D341Med (cell line): ENCODE measurements at places on chromosomes 2 and 18.

- DNase-seq: peak; percentile 85
Observed at GRCh38 chr18:57881818-57882413, 78.8 kb upstream of the ATP8B1 start.

DNA sequence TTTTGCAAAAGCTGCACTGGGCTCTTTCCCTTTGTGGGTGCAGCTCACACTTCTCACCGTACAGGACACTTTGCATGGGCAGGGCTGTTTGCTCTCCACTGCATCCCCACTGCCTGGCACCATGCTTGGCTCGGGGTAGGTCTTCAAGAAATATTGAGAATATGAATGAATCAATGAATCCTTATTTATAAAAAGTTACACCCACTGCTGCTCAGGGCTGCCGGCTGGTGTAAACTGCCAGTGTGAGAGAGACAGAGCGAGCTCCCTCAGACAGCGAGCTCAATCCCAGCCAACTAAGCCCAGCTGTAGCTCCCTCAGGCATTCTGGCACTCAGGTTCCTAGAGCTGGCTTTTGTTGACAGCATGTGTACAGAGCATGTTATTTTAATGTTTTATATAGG lies 3.4 kb downstream of the TMEM185B start:
- DNase-seq: peak; percentile 1

GRCh38 chr2:135144343-135144742 lies 92.3 kb downstream of the RAB3GAP1 start:
- DNase-seq: no peak

- DNase-seq: no peak
Observed at GRCh38 chr18:79217979-79218604, 148.9 kb downstream of the ATP9B start.

DNA sequence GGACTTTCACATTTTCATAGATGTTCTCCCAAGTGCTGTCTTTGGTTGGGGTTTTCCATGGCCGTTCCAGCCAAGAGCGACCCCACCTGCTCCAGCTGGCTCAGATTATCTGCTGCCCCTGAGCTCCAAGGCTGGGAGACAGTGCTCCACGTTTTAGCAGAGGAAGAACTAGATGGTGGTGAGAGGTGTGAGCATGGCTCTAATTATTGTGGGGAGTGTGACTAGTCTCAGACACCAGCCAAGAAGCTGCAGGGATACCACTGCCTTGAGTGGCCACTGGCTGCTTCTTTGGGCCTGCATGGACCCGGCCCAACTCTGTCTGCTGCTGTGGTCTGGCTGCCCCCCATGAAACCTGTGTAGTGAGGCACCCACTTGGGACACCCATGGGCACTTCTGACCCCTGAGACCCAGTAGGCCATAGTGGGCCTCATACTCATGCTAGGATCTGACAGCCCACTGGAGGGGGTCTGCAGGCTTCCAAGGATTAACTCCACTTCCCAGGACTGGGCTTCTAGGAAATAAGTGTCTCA lies 2.8 kb upstream of the NCL start:
- DNase-seq: no peak

DNA sequence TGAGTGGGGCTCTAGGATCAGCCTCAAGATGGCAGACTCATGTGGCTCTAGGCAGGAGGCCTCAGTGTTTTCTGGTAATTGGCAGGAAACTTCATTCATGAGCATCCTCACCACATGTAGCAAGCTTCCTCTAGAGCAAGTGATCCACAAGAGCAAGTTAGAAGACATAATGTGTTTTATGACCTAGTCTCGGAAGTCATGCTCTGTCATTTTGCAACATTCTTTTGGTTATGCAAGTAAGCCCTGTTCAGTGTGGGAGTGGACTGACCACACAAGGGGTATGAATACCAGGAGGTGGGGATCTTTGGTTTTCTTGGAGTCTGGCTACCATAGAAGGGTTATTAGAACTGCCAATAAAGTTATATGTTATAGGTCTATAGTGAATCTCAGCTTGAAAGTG lies 66.8 kb upstream of the STK39 start:
- no peak for DNase-seq

DNA sequence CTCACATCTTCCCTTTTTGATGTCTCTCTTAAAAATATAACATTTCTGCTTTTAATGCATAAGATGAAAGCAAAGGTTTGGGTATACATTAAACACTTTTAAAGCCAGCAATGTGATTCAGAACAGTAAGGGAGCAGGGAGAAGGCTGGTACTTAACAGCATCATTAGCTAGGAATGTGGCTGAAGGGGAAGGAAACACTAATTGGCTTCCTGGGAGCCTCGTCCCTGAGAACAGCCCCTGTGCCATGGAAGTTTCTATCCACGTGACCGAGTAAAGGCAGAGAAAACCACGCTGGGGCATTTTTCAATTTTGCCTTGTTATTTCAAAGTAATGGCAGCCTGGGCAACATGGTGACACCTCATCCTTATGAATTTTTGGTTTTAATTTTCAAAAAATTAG lies 109.2 kb upstream of the GPC1 start:
- DNase-seq: no peak

- peak; percentile 33 for DNase-seq
Observed at GRCh38 chr2:196066291-196067087, 2.1 kb downstream of the DNAH7 start.

GRCh38 chr2:129118296-129118695 lies 799.6 kb upstream of the HS6ST1 start:
- DNase-seq: no peak

DNA sequence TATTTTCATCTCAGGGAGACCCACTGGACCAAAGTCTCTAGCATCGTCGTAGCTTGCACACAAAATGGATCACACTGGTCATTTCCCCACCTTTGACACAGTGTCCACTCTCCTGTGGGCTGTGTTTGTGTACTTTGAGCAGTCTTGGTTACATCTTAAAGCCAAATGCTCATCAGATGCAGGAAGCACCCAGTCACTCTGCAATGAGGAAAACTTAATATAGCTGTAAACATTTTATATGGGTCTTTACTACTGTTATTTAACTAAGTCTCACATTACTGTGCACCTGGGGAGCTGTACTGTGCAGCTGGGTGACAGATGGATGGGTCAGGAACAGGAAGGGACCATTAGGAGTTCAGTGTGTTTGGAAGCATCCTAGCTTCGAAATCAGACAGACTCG lies 109.0 kb upstream of the CXCR4 start:
- no peak for DNase-seq

DNA sequence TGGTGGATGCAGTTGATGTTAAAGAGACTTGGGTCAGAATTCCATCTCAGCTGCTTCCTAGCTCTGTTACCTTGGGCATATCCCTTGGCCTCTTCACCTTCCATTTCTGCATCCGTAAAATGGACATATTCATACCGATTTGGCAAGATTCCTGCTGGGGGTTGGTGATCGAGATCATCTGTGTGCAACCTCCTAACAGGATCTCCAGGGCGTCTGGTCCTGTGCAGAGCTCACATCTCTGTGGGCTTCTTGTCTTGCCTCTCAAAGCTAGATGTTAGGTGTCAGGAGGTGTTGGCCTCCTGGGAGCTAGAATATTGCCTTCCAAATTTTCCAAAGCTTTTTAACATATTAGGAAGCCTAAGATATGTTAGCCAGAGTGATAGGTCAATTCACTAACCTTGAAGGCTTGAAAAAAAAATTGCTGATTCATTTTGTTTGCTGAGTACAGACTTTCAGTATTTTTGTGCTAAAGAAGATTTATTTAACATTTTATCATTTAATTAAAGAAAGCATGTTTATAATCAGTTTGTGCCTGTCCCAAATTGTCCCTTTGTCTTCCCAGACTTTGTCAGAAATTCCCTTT lies 69.7 kb upstream of the ZNF516 start:
- no peak for DNase-seq

DNA sequence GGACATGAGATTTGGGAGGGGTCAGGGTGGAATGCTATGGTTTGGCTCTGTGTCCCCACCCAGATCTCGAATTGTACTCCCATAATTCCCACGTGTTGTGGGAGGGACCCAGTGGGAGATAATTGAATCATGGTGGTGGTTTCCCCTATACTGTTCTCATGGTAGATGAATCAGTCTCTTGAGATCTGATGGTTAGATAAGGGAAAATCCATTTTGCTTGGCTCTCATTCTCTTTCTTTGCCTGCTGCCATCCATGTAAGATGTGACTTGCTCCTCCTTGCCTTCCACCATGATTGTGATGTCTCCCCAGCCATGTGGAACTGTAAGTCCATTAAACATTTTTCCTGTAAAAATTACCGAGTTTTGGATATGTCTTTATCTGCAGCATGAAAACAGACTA lies 80.9 kb upstream of the GALNT5 start:
- no peak for DNase-seq

- no peak for DNase-seq
Observed at GRCh38 chr2:131132729-131133128, 27.6 kb downstream of the PLEKHB2 start.

- peak; percentile 8 for DNase-seq
Observed at GRCh38 chr2:240401781-240402551, 33.5 kb upstream of the GPC1 start.

DNA sequence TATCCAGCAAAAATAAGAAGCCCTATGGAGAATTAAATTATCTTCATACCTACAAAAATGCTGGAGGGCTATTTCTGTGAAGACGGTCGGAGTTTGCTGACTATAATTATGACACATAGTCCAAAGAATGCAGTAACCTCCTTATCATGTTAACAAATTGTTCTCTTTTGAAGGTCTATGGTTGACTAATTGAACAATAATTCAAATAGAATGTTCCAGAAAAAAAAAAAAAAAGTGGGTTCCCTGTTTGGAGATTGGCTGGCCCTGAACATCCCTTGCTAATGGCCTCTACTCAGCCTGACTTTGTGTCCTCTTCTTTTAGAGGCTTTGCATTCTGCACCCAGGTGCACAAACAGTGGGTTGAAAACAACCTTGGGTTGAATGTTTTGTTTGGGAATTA lies 82.8 kb upstream of the CCBE1 start:
- no peak for DNase-seq

DNA sequence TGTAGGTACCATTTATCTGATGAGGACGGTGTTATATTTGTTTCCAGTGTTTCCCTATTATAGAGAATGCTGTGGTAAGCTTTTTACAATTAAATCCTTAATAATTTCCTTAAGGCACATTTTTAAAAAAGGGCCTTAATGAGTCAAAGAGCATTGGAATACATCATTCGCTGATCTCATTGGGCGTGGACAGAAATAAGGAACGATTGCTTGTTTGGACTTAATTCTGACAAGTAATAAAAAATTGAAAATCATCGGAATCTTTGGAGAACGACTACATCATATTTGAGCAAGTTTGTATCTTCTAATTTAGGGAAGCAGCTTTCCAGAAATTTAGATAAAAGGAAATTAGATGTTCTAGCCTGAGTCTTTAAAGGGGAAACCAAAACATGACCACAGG lies 11.3 kb downstream of the AGPS start:
- DNase-seq: no peak

GRCh38 chr2:223010641-223011040 lies 41.3 kb upstream of the KCNE4 start:
- no peak for DNase-seq

DNA sequence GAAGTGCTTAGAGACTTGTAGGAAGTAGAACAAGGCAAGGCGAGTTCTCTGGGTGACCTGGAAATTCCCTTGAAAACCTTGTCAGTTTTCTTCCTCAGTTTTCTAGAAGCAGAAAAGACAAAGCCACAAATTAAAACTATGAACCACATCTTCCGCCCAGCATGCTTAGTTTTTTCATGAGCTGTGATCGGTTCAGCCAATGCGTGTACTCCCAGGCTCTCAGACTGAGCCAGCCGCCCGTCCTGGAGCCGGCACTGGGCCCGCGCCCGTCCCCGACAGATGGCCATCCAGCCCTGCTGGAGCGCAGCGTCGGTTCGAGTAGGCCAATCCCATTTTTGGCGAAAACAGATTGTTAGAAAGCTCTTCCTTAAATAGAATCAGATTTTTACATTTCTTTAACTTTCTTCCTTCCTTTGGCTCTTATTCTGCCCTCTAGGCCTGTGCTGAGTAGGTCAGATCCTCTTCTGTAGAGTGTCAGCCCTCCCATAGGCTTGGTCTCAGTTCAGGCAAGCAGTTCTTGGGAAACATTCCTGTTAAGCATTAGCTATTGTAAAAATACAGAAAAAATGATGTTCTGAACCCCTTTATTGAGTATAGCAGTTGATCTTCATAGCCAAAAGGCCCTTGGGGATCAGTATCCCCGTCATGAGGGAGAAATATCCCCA lies 112.5 kb downstream of the NCK2 start:
- no peak for DNase-seq

GRCh38 chr2:221447310-221447709 lies 124.8 kb downstream of the EPHA4 start:
- no peak for DNase-seq

DNA sequence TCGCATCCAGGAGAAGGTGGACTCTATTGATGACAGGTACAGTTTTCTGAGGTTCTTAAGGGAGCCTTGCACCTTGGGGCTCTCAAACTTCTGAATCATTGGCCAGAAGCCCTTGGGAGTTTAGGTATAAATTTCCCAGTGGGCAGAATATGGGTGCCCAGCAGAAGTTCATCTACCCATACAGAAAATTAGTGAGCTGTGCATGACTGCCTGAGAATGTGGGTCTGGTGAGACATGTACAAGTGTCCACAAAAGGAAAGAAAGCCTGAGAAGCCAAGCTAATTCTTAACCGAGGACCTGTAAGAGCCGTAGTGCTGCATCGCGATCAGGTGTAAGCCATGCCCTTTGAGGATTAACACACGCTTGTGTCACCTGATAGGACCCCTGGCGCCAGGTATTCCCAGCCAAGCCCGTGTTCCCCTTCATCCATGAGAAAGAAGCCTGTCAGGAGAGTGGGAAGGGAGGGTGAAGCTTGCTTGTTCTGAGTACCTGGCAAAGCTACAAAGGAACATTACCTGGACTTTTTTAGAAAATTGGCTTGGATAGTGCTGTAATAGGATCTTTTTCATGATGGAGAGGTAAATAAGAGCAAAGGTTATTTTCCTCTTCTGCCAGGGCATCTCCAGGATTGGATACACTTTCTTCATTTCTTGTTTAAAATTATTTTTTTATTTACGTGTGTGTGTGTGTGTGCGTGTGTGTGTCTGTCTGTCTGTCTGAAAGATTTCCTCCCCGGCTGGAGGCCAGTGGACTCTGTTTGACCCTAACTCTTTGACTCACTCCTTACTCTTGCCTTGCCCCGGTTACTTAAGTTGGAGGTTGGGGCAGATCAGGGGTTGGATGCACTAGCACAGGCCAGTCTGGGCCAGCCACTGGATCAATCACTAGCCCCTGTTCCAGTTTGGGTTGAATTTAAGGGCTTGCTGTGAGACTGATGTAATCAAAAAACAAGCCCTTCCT lies 90.4 kb upstream of the EML6 start:
- DNase-seq: no peak
